Dermis blood vessel endothelial cell (primary cell): ENCODE measurements at places on chromosomes 11 and 22.
A peak's percentile ranks its signal among the peaks of the same experiment; 100 is the strongest.

- DNase-seq: peak; percentile 43
These were observed 3.3 kb upstream of the EPS8L2 start for GRCh38 chr11:702462-703461.

DNA sequence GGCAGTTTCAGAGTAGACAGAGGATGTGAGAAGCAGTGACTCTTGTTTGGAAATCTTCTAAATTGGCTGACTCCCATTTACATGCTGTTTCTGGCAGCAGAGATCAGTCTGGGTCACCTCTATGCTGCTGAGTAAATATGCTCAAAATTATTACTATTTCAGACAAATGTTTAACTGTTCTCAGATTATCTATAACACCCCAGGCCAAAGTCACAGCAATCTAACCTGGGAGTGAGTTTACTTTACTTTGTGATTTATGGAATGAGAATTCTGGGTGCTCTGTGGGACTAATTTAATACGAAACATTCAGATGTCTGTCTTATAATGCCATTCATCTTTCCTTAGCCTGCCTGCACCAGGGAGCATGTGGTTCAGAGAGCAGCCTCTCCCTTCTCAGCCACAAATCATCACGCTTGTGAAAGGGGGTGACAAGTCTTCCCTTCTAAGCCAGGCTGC lies 282.5 kb upstream of the MPPED2 start:
- no peak for DNase-seq

GRCh38 chr11:32960553-32961164 lies 55.0 kb upstream of the DEPDC7 start:
- DNase-seq: peak; percentile 73

GRCh38 chr11:2564008-2564530 lies 119.3 kb downstream of the KCNQ1 start:
- DNase-seq: no peak

DNA sequence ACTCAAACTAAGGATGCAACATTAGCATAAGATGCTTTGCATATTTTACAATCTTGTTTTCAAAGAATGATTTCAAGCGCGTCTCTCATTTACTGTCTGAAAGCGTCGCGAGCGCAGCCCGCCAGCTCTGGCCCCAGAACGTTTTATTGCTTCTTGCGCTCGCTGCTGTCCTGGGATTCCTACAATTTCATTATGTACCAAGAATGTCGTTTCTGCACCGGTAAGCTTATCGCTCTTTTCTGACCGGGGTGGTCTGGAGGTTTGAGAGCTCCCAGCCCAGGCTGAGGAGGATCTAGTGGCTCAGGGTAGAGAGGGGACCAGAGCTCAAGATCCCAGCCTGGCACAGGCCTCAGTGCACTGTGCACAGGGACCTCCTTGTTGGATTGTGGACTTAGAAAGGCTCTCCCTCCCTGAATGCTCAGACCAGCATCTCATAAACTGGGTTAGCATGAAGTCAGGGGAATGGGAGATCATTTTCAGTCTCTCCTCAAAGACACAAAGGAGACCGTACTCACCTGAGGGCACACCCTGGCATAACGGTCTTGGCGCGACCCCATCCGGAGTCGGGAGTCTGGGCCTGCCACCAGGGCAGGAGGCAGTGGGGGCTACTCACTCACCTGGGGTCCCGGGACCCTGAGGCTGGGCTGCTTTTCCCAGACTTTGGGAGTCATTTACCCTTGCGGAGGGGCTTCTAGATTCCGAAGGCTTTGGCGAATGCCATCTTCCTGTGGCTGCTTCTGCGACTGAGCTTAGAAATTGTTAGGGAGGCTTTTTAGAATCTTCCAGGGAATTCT lies 817.4 kb downstream of the BRD1 start:
- DNase-seq: no peak

- DNase-seq: peak; percentile 84
These were observed 65.0 kb upstream of the TMEM45B start for GRCh38 chr11:129750343-129751292.
